NCI-H524 (cell line): ENCODE measurements at places on chromosomes 11 and 22.

DNA sequence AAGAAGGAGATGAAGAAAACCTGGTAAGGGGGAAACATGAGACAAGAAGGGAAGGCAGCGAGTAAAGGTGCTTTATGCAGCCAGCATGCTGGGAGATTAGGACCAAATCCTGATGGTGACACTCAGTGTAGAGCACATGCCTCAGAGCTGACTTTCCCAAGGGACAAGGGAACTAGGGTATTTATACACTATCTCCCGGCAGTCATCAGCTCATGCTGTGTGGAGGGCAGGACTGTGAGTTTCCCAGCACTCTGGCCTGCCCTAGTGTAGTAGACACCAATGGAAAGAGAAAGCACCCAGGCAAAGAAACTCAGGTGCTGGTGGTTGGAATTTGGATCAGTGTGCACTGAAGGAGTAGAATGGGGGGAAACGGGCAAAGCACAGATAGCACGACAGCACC lies 128.3 kb upstream of the CSNK2A3 start:
- no peak for DNase-seq

DNA sequence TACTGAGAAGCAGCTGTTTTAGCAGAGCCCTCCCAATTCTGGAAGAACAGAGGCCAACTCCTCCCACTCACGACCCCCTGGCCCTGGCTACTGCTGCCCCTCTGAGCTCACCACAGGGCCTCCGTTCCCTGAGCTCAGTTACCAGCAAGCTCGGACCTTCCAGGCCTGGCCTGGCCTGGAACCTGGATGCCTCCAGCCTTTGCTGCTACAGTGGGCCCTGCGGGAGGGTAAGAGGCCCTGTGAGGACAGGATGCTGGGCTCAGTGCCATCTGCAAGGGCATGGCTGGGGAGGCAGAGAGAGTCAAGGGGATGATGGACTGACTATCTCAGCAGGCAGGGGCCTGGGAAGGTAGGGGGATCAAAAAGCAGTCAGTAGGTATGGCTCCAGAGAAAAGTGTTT lies 209.9 kb upstream of the NCAM1 start:
- DNase-seq, result peak; percentile 33

GRCh38 chr22:37932821-37933578 lies 20.4 kb downstream of the C22orf23 start:
- no peak for DNase-seq

- peak; percentile 69 for DNase-seq
These were observed 30.6 kb downstream of the SDHAF2 start for GRCh38 chr11:61460474-61460881.

DNA sequence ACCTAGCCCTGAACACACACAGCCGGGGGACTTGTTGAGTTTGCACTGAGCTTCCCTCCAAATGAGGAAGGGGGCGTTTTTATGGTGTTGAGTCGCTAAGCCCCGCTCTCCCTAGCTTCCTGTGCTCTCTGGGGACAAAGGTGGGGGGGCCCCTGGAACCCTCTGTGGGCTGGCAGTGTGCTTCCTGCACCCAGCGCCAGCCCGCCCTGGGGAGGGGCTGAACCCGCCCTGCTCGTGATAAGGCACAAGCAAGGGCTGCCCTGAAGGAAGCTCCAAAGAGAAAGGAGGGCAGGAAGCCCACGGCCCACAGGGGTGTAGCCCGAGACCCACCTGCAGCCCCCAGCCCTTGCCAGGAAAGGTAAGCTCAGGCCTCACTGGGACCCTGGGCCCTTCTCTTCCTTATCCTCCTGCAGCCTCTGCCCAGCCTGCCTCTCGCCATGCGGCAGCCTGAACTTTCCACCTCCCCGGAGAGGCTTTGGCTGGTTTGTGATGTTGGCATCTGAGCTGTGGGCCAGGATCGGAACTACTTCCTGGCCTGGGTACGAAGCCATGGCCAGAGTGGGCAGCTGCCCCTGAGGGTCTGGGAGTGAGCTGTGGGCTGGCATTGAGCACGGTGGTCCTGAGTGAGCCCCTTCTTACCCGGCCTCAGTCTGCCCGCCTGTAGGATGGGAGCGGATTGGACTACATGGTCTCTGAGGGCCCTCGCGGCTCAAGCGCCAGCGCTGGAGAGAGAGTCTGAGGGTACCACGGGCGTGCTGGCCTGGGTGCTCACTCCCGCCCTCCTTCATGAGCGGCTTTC lies at the start of gene FERMT3:
Gene FERMT3 (plus strand): TSS at position 265 of the 799 bp plus-strand sequence. CDS start 644 bp downstream, outside the sequence.
- DNase-seq, result no peak

DNA sequence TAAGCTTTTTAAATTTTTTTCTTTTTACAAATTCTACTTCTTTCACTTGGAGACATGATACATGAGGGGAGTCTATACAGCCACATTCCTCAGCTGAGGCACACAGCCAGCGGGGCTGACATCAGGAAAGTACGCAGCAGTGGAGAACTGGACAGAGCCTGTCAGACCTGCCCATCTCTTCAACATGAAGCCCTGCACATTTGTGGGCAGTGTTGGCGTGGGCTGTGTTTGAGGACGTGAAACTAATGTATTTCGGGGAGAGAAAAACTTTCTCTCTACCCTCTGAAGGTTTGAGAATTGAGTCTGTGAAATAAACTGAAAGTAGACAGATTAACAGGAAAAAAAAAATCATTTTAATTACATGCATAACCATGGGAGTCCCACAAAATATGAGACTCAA lies 84.8 kb upstream of the HTATIP2 start:
- DNase-seq, result no peak

- DNase-seq, result peak; percentile 75
These were observed 8.0 kb downstream of the TMEM86A start for GRCh38 chr11:18706330-18707243.

DNA sequence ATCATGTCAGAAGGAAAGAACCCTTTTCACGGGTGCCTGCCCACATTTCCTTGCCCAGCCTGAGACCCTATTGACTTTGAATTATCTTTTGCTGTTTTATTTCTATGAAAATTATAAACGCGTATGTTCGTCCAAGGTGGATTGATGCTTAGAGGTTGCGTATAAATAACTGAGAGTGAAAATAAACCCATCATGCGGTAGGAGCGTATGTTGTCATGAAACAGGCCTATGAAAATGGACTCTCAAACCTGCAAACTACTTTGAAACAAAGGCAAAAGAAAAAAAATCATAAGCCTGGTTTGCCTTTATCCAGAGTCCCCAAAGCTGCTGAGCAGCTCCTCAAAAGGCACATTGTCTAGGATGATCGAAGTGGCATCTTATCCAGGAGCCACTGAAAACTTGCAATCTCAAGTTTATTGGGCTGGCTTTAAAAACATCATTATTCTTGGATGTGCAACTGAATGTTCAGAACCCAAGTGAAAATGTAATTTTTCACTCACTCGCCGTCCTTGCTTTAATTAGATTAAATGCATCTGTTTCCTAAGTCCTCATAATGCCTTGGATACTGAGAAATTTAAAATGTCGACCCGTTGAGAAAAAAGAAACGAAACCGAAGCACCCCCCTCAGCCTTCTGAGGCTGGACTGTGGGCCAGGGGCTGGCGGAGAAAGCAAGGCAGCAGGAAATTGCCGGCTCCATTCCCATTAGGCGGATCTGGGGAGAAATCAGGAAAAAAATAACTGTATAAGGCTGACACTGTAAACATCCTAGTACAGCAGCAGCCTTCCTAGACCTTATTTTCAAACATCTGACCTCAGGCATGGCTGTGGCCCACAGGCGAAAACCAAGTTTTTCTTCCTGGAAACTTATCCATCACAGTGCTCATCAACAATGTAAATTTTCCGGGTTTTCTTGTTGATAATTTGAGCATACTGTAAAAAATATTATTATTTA lies 82.9 kb upstream of the PPARA start:
- DNase-seq, result peak; percentile 49

- DNase-seq, result no peak
These were observed 755.6 kb upstream of the ANO3 start for GRCh38 chr11:25576320-25576719.

DNA sequence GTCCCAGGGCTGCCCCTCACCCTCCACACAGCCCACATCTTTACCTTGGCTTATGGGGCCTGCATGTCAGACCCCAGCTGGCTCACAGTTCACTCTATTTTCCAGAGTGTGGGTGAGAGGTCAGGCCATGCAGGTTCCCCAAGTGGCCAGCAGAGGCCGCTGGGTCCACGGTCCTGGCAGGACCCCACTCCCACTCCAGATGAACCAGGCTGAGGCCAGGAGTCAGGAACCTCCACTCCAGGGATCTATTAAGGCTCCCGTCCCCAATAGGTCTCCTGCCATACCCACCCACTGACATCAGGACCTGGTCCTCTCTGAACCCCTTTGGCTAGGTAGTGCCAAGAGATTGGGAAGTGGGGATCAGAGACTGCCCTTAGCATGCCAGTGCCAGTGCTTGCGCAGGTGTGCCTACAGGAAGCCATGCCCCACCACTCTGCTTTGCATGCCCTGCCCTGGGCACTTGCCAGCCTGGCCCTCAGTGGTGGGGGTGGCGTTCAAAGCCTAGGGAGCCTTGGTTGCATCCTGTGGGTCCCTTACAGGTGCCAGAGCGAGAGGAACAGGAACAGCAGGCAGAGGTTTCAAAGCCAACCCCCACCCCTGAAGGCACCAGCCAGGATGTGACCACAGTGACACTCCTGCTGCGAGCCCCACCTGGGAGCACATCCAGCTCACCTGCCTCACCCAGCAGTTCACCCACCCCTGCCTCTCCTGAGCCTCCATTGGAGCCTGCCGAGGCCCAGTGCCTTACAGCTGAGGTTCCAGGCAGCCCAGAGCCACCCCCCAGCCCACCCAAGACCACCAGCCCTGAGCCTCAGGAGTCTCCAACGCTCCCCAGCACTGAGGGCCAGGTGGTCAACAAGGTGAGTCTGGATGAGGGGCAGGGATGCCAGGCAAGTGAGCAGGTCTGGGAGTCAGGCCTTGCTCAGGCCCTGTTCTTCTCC lies 8.3 kb downstream of the SMTN start:
- peak; percentile 25 for DNase-seq

GRCh38 chr11:78230161-78230877 lies 41.6 kb downstream of the USP35 start:
- DNase-seq, result peak; percentile 1

DNA sequence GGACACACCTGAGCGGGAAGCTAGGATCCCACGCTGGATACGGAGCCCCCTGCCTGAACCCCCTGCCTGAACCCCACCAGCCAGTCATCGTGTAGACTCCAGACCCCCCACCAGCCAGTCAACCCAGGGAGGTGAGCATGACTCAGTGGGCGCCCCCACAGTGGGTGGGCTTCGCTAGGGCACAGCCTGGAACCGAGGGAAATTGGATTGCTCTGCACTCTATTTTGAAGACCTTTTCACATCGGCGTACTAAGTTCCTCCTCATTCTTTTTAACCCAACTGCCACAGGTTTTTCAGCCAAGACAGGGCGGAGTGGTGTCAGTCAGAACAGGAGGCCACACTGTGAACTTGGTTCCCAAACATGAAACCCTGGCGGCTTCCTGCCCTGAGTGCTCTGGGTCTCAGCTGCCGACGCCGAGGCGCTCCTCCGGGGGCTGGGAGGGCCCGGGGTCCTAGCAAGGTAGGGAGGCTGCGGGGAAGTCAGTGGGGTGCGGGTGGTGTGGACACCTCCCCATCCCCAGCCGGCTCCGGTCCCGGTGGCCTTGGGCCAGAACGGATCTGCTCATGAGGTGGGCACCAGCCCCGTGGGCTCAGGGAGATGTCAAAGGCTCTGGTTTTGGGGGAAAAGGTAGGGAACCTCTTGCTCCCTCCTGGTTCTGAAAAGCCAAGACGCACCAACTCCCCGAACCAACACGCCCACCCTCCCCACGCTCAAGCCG lies 57.0 kb downstream of the BRD1 start:
- no peak for DNase-seq

- DNase-seq, result no peak
These were observed 91.7 kb downstream of the PDE2A start for GRCh38 chr11:72582206-72583176.

GRCh38 chr11:118790357-118791110 lies 430 bp downstream of the DDX6 start:
- DNase-seq, result peak; percentile 46

- DNase-seq, result no peak
These were observed 540.8 kb downstream of the INSC start for GRCh38 chr11:15655552-15655951.

GRCh38 chr11:113376156-113376555 lies 11.4 kb upstream of the ANKK1 start:
- DNase-seq, result peak; percentile 85

- DNase-seq, result no peak
These were observed at the start of gene MMP26 for GRCh38 chr11:4704054-4704789. TSS of gene MMP26 (plus strand) at chr11:4704784.

GRCh38 chr11:78219493-78220217 lies 30.9 kb downstream of the USP35 start:
- DNase-seq, result no peak

DNA sequence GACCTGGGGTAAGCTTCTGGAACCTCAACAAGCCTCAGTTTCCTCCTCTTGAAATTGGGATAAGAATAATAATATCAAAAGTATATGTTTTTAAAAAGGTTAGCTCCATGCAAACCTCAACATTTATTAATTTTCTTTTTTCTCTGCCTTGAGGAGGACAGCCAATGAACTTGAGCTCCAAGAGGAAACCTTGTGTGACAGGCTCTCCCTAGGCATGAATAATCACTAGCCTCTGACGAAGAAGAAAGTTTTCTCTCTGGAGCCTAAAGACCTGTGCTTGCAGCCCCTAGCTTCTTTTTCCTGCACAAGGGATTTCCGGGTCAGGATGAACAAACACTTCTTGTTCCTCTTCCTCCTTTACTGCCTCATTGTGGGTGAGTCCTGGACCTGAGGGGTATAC lies at the start of gene PATE3:
Gene PATE3 (plus strand): TSS at position 301 of the 400 bp plus-strand sequence. CDS start 25 bp downstream, at position 326.
- no peak for DNase-seq

GRCh38 chr11:102617466-102618008 lies 7.6 kb downstream of the MMP20 start:
- no peak for DNase-seq
